ENCODE measurements at places on chromosomes 6 and 20.
A peak's percentile ranks its signal among the peaks of the same experiment; 100 is the strongest.

GRCh38 chr6:123417535-123417934 is 219.2 kb downstream of the TRDN start:
- no peak for DNase-seq

DNA sequence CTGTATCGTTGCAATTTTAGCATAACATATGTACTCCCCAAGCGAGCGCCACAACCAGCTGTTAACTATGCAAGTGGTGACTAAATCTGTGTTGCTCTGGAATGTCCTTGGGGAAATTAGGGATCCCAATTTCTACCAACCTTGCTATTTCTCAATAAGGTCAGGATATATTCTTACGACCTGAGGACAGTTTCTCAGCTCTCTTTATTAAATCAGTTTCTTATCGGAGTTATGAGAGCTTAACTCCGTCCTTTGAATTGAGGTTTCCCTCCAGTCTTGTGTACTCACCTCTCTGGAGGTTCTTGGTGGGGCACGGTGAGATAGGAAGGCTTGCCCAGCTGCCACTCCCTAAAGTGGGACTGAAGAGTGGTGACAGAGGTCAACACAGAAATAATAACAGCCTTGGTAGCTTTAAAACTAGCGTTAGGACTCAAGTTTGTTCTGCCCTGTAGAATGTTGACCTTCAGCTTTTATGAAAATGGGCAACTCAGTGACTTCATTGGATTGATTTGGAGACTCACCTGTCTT is 694 bp downstream of the MRPS18B start:
- DNase-seq: peak; percentile 58

GRCh38 chr20:50399917-50400704 is 110.1 kb upstream of the PTPN1 start:
- DNase-seq: no peak

GRCh38 chr6:4344317-4344899 is 209.0 kb upstream of the ECI2 start:
- DNase-seq: peak; percentile 8

DNA sequence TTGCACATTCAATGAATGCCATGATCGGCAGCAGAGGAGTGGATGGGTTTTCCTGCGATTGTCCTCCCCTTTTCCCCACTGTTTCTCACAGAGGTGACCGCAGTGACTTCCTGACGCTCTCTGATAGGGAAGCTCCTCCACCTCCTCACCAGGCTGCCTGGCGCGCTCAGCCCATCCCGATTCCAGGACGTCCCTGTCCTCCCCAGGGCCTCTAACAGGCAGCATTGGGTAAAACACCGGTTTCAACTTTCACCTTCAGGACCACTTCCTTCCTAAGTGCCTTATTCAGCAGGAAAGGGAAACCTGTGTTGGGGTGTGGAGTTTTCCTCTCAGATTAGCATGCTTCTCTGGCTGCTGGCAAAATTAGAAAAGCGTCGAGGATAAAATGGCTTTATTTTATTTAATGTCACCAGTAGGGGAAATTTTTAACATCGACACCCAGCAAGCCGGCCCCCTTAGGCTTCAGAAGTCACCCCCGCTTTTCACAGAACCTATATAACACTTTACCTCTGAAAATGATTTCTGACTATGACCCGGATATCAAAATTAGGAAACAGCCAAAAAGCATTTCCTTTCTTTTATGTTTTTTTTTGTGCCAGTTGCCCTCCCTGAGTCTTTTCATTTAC is 570.4 kb upstream of the GJE1 start:
- DNase-seq: no peak

DNA sequence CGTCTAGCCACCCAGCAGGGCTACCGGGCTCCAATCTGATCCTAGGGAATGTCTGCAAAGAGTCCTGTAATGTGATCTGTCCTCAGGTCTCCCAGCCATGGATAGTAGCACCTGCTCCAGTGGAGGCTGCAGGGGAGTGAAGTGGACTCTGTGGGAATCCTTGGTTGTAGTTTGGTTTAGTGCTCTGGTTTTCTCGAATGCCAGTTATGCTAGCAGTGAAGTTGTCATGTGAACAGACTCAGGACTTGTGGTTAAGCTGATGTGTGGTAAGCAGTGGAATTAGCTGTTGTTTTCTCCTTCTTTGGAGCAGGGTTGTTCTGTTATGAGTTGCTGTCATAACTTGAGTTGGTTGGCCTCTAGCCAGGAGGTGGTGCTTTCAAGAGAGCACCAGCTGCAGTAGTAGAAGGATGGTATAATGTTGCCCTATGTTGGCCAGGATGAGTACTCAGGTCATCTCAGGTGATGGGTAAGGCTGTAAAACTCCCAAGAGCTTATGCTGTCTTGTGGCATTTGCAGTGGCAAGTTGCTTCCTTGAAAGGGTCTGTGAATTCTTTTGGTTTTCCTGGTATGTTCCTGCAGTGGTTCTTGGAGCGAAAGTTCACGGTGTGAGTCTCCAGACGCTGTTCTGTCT is 390.2 kb downstream of the UTRN start:
- DNase-seq: peak; percentile 1

DNA sequence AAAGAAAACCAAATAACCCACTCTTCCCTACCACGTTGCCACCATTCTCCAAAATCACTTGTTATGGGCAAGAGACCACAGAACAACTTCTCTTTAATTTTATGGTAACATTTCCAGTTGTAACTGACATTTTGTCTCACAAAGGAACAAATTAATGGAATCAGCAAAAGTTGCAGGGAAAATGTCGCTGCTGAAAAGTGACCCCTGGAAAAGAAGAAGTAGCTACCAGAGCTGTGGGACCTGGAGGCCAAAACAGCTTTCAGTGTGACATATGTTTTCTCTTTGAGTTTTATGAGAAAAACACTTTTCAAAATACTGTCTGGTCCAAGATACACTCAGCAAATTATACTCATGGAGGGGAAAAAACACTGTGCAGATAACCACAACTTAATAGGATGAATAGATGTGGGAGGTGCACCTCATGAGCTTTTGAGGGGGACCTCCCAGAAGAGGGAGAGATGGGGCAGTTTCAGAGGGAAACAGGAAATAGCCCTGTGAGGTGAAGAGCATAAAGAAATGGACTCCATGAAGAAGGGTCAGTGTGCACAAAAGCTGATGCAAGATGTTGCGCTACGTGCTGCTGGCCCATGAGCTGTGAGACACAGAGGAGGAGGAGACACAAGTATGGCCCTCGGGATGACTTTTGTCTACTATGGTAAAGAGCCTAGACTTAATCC is 87.3 kb downstream of the DTNBP1 start:
- no peak for DNase-seq

GRCh38 chr20:64196847-64197306 is 32.6 kb downstream of the MYT1 start:
- DNase-seq: no peak

- no peak for DNase-seq
These were observed 107.7 kb upstream of the FOXA2 start for GRCh38 chr20:22692119-22692475.

All from RKO (cell line).